Body of pancreas (tissue), 4 donors: ENCODE measurements at places on chromosomes 2 and 18.
A peak's percentile ranks its signal among the peaks of the same experiment; 100 is the strongest.

GRCh38 chr2:74749432-74749831 is 84.5 kb upstream of the HK2 start:
- no peaks in the 10 kb centered on the region for H3K27me3 ChIP-seq
- no peak overlapping the region for H3K27ac ChIP-seq
- H3K4me1 ChIP-seq: no peaks in the 10 kb centered on the region
- no peaks in the 10 kb centered on the region for H3K36me3 ChIP-seq
- H3K4me3 ChIP-seq: no peak overlapping the region
- DNase-seq: no peak

GRCh38 chr2:154974041-154974440 is 275.5 kb downstream of the KCNJ3 start:
- H3K4me3 ChIP-seq: no peak overlapping the region
- H3K4me1 ChIP-seq: no peaks in the 10 kb centered on the region
- no peak overlapping the region for H3K27ac ChIP-seq
- H3K36me3 ChIP-seq: no peaks in the 10 kb centered on the region
- DNase-seq: no peak

- no peaks in the 10 kb centered on the region for H3K27me3 ChIP-seq
- H3K4me1 ChIP-seq: no peaks in the 10 kb centered on the region
- no peak overlapping the region for H3K4me3 ChIP-seq
- H3K27ac ChIP-seq: no peak overlapping the region
- H3K36me3 ChIP-seq: no peaks in the 10 kb centered on the region
These were observed 73.3 kb upstream of the FSIP2 start for GRCh38 chr2:185665251-185665814.

DNA sequence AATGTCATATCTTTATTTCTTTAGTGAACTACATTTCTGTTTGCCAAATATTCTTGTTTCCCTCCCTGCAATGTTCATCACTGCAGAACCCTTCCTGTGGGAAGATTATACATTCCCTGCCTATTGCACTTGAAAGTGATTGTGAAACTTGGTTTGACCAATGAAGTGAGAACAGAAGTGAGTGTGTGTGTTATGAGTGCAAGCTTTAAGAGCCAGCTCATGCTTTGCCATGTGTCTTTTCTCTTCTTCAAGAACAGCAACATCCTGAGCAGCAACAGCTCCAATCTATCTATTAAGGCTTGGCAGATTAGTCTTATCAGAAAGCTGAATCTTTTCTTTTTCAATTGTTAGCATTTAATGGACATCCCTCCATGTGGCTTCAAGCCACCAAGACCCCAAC is 42.0 kb upstream of the UBE2E3 start:
- H3K27me3 ChIP-seq: no peaks in the 10 kb centered on the region
- DNase-seq: no peak
- no peaks in the 10 kb centered on the region for H3K4me1 ChIP-seq
- no peak overlapping the region for H3K27ac ChIP-seq
- no peak overlapping the region for H3K4me3 ChIP-seq
- no peaks in the 10 kb centered on the region for H3K36me3 ChIP-seq

DNA sequence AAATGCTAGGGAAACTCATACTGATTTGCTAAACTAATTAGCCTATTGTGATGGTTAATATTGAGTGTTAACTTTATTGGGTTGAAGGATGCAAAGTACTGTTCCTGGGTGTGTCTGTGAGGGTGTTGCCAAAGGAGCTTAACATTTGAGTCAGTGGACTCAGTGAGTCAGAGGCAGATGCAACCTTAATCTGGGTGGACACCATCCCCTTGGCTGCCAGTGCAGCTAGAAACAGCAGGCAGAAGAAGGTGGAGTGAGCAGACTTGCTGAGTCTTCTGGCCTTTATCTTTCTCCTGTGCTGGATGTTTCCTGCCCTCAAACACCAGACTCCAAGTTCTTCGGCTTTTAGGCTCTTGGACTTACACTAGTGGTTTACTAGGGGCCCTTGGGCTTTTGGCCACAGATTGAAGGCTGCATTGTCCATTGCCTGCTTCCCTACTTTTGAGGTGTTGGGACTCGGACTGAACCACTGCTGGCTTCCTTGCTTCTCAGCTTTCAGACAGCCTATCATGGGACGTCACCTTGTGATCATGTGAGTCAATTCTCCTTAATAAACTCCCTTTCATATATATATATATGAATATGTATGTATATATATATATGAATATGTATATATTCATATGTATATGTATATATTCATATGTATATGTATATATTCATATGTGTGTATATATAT is 69.7 kb downstream of the RPRM start:
- no peak overlapping the region for H3K4me3 ChIP-seq
- H3K27me3 ChIP-seq: no peaks in the 10 kb centered on the region

DNA sequence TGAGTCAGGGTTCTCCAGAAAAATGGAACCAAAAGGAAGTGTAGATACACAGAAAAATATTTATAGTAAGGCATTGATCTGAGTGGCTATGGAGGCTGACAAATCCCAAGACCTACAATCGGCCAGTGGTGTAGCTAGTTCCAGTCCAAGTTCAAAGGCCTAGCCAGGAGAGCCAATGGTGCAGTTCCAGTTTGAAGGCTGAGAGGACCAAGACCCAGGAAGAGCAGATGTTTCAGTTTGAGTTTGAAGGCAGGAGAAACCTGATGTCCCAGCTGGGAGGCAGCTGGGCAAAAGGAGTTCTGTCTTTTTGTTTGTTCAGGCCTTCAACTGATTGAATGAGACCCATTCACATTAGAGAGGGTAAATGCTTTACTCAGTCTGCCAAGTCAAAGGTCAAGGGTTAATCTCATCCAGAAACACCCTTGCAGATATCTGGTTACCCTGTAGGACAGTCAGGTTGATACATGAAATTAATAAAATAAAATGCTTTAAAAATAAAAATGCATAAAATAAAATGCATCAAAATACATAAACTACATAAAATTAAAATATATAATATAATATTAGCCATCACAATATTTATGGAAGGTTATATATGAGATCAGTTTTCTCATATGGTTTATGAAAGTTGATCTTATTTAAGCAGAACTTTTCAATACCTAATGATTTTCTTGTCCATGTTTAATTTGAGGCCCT is 38.7 kb downstream of the KCNE4 start:
- peak; percentile 39 for DNase-seq
- no peaks in the 10 kb centered on the region for H3K27me3 ChIP-seq
- peak overlapping the region; percentile 89 for H3K27ac ChIP-seq
- H3K4me1 ChIP-seq: peaks cover 57% of the 10 kb centered on the region
- no peaks in the 10 kb centered on the region for H3K36me3 ChIP-seq
- H3K4me3 ChIP-seq: no peak overlapping the region

- H3K4me1 ChIP-seq: peaks cover 14% of the 10 kb centered on the region
- DNase-seq: no peak
- H3K4me3 ChIP-seq: peak overlapping the region; percentile 54
- H3K27ac ChIP-seq: no peak overlapping the region
- peaks cover 5% of the 10 kb centered on the region for H3K27me3 ChIP-seq
These were observed 544 bp downstream of the ADRA2B start for GRCh38 chr2:96115631-96116423.

DNA sequence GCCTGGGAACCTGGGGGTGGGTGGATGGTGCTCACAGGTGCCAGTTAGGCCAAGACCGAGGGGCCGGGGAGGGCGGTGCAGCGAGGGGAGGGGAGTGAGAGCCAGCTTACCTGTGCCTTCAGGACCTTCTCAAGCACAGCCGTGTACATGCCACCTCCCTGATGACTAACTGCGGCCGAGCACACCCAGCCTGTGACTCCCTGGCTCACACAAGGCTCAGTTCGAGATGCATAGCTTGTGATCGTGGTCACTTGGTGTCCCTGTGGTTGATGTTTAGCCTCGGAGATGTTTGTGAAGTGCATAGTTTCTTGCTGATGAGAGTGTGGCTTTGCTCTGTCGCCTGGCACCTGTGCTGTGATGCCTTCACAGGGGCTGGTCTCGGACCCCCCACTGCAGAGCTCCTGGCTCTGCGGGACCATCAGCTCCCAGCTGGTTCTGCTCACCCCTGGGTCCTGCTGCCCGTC is 84.5 kb upstream of the ODC1 start:
- no peaks in the 10 kb centered on the region for H3K27me3 ChIP-seq
- no peaks in the 10 kb centered on the region for H3K4me1 ChIP-seq
- no peaks in the 10 kb centered on the region for H3K36me3 ChIP-seq
- H3K4me3 ChIP-seq: no peak overlapping the region

DNA sequence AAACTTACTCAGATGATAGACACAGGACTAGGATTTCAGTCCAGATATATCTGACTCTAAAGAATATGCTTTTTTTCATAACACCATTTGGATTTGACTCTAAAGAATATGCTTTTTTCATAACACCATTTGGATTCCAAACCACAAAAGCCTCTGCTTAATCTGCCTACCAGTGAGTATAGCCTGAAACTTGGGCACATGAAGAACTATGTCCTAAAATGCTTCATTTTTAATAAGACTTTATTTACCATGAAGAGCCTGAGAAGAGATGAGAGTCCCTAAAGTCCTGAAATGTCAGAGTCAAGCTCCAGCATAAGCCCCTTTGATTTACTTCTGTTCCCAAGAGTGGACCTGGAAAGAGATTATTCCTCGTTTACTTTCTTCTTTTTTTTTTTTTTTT is 54.5 kb upstream of the STPG4 start:
- no peak for DNase-seq
- H3K4me1 ChIP-seq: no peaks in the 10 kb centered on the region
- no peak overlapping the region for H3K27ac ChIP-seq
- no peak overlapping the region for H3K4me3 ChIP-seq

- peaks cover 9% of the 10 kb centered on the region for H3K4me1 ChIP-seq
- peak; percentile 52 for DNase-seq
- H3K36me3 ChIP-seq: no peaks in the 10 kb centered on the region
These were observed 7.0 kb downstream of the ASIC4 start for GRCh38 chr2:219521066-219521880.

DNA sequence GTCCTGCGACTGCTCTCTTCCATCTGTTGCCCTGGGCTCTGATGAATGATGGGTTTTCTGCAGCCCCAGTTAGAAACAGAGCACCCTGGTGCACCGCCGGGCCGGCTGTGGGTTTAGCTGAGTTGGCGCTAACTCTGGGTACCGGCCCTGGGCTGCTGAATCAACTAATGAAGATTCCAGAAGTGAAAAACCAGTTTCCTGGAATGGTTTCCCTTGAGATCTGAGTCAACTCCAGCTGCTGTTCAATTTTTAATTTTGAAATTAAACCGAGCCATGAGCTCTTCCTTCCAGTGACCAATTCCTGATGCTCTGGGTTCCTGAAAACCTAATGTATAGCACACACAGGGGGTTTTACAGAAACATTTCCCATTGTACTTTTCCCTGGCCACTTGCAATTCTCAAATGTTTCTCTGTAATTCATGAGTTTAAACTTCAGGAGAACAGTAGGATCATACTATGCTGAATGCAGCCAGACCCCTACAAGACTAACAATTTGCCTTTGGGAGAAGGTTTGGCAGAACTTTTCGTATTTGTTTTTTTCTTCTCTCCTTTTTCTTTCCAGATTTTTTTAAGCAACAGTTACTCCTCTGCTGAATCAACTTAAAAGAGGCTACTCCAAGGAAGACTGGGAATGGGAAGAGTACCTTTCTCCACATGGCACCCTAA is 5.5 kb downstream of the COL6A3 start:
- no peaks in the 10 kb centered on the region for H3K27me3 ChIP-seq
- H3K4me3 ChIP-seq: no peak overlapping the region
- H3K36me3 ChIP-seq: no peaks in the 10 kb centered on the region

DNA sequence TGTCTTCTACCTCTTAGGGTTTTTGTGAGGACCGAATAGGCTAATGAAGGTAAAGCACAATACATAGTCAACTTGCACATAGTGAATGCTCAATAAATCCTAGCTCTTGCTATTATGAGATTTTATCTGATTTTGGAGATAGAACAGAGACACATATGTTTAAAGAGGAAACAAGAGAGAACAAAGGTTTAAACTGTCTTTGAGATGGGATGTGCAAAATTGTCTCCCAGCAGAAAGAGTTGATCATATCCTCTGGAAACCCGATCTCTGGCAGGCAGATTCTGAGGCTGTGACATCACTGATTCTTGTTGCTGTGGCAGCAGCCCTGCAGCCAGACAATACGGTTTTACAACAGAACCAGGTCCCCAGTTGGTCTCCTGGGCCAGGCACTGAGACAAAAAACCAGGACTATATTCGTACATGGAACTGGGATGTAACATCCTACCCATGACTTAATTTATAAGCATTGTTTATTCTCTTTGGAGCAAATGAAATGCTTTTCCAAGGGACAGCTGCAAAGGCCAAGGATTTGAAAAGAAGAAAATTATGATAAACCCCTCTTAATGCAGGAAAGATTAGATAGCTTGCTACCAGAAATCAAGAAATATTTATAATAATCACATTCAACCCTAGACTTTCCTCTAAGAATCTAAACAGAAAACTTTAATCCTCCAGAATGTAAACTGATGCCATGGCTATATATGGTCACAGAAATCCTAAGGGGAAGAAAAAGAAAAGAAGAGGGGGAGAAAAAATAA is 80.2 kb downstream of the SLC8A1 start:
- H3K4me3 ChIP-seq: no peak overlapping the region
- H3K4me1 ChIP-seq: no peaks in the 10 kb centered on the region
- H3K27ac ChIP-seq: no peak overlapping the region

- no peak for DNase-seq
- no peak overlapping the region for H3K27ac ChIP-seq
- no peaks in the 10 kb centered on the region for H3K27me3 ChIP-seq
- H3K4me3 ChIP-seq: no peak overlapping the region
- H3K36me3 ChIP-seq: no peaks in the 10 kb centered on the region
These were observed 82.2 kb downstream of the RAB31 start for GRCh38 chr18:9790261-9790660.

GRCh38 chr2:218077464-218078216 is 8.6 kb downstream of the RUFY4 start:
- no peak for DNase-seq
- H3K4me3 ChIP-seq: no peak overlapping the region
- H3K27ac ChIP-seq: no peak overlapping the region
- no peaks in the 10 kb centered on the region for H3K4me1 ChIP-seq

DNA sequence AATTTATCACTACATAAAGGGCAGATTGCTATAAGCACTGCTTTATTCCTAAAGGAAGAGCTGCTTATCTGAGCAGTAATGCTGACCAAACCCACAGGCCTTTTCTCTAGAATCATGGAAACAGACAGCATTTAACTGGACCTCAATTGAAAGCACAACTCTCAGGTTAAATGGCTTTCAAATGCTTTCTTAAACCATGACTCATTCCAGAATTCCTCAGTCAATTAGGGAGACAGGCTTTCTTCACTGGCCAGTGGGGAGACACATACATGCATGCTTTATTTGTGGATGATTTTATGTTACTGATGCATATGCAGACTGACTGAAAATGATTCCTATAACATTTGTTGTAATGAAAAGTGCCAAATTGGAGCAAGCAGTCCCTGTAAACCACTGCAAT is 114.6 kb downstream of the ACVR1 start:
- H3K27ac ChIP-seq: no peak overlapping the region
- H3K4me3 ChIP-seq: no peak overlapping the region
- H3K4me1 ChIP-seq: no peaks in the 10 kb centered on the region
- no peak for DNase-seq

DNA sequence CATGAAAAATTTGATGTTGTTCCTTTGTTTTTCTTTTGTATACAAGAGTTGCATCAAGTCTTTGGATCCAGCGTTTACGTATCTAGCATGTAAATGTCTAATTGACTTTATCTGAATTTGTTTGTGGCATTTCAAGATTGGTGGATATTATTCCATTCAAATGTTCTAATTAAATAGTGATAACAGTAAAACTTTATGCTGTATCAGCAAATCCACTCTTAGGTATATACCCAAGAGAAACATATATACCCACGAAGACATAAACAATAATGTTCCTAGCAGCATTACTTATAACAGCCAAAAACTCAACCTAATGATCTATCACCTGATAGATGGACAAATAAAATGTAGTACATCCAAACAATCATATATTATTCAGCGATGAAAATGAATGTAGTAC is 579.4 kb upstream of the LRATD1 start:
- no peaks in the 10 kb centered on the region for H3K4me1 ChIP-seq
- H3K4me3 ChIP-seq: no peak overlapping the region
- no peak overlapping the region for H3K27ac ChIP-seq
- DNase-seq: no peak
- H3K36me3 ChIP-seq: no peaks in the 10 kb centered on the region
- peaks cover 5% of the 10 kb centered on the region for H3K27me3 ChIP-seq
